ENCODE measurements at places on chromosomes 6 and 20.

GRCh38 chr20:24981790-24982189 is 10.8 kb downstream of the APMAP start:
- no peak for DNase-seq

DNA sequence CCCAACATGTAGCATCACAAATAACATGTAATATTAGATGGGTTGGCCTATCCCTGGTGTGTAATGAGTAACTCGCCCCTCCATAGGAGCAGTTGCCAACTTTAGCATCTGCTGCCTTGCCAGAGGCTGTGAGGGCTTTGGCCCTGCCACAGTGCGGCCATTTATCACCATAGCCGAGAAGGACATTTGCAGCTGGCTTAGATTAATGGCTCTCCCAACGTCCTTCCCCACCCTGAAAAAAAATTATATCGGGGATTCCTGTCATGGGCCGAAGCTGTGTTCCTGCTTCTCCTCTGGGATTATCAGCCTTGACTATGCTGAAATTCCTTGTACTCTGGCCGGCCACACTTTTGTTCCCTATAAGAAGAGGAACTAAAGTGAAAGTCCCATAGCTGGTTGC is 7.6 kb upstream of the ADIG start:
- DNase-seq, result no peak

- DNase-seq, result no peak
These were observed 82.3 kb upstream of the PHACTR2 start for GRCh38 chr6:143595251-143596036.

DNA sequence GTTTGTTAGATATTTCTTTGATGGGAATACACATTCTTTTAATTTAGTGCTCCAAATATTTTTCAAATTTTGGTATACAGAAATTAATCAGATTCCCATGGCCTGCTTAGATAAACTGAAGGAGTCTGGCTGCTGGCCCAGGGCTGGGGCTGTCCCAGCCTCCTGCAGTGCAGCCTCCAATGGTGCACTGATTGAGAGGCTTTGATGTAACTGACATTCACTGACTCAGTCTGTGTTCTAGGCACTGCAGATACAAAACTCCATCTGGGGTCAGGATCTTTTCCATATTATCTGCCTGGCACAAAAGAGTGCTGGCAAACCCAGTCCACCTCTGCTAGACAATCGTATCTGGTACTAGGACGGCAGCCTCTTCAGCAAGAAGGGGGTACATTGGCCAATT is 64.8 kb downstream of the GRIK2 start:
- no peak for DNase-seq

DNA sequence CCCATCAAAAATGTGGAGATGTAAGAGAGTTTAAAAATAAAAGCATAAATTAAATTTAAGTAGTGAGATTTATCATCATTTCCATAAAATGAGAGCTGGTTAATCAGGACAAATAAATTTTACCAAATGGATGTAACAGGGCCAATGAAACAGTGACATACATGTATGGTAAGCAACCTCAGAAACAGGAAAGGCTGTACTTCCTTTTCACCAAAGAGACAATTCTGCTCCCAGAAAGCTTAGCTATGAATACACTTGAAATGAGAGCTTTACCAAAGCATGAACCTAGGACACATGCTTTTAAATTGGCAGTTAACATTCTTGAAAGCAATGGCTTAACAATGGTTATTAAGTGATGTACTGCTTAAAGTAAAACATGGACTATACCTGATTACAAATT is 12.1 kb upstream of the UBE2J1 start:
- DNase-seq, result no peak

GRCh38 chr6:87968435-87969278 is 79.0 kb upstream of the SPACA1 start:
- no peak for DNase-seq

GRCh38 chr6:148021699-148022098 is 320.9 kb upstream of the SASH1 start:
- DNase-seq, result no peak

DNA sequence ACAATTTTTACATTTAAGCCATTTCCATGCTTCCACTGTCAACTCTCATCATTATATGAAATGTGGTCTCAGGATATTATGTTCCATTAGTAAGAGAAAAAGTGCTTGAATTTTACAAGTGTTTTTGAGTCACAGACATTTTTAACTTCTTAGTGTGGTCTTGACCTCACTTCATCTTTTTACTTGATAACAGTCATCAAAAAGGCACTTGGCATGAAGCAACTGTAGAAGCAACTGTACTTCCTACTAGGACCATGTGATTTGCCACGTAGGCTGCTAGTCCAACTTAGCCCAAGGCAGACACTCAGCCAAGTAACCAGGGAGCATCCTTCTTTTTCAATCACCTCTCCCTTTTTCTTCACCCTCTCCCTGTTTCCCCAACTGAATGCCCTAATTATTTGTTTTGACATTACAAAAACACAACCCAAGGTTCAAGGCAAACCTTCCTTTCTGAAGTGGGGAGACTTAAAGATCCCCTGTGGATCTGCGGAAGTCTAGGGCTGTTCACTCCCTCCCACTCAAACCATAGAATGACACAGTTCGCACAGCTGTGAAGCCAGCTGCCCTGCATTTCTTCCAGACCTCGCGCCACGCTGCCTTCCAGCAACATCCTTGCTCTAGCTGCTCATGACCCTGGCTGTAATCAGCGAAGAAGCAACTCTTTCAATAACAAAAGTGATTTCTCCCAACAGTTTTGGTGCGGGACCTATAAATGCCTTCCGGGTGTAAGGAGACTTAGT is 45.0 kb downstream of the PHACTR1 start:
- no peak for DNase-seq

- peak; percentile 12 for DNase-seq
These were observed 28.3 kb downstream of the FYN start for GRCh38 chr6:111844921-111845320.

DNA sequence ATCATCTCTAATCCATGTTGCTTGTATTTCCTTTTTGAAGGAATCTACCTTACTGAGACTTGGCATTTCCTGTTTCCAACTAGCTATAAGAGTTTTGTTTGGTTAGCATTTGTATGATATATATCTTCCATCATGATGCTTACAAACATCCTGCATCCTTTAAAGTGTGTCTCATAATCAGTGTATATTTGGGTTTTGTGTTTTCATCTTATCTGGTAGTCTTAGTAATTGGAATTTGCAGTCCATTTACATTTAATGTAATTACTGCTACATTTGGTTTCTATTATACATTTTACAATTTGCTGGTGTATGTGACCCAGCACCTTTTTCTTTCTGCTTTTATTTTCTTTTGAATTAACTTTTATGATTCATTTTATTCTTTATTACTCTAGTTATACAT is 12.6 kb downstream of the CENPW start:
- DNase-seq, result no peak

- no peak for DNase-seq
These were observed 218.2 kb downstream of the BMP7 start for GRCh38 chr20:57048027-57048869.

GRCh38 chr6:7108196-7108963 is 619 bp downstream of the RREB1 start:
- no peak for DNase-seq

DNA sequence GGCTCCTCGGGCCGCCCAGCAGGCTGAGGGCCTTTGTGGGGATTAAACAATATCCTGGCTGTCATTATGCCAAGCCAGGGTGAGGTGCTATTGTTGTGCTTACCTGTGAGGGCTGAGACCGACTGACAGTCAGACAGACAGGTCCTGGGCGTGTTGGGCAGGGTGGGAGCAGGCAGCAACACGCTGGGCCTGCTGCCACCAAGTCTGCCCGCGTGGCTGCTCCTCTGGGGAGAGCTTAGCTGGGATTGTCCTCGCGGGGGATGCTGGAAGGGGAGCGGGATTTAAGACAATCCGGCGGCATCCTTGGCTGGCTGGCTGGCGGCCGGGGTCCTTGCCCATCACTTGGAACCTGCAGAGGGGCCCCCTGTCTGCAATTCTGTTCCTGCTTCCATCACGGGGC is 20.0 kb downstream of the ITPR3 start:
- no peak for DNase-seq

GRCh38 chr6:35352735-35353134 is 10.4 kb downstream of the PPARD start:
- no peak for DNase-seq

DNA sequence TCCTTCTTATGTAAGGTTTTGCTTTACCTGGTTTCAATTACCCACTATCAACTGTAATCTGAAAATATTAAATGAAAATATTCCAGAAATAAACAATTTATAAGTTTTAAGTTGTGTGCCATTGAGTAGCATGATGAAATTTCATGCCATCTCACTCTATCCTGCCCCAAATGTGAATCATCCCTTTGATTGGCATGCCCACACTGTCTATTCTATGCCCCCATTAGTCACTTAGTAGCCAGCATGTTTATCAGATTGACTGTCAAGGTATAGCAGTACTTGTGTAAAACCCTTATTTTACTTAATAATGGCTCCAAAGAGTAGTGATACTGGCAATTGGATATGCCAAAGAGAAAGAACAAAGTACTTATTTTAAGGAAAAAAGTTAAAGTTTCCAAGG is 403.8 kb downstream of the ADGRB3 start:
- DNase-seq, result no peak

DNA sequence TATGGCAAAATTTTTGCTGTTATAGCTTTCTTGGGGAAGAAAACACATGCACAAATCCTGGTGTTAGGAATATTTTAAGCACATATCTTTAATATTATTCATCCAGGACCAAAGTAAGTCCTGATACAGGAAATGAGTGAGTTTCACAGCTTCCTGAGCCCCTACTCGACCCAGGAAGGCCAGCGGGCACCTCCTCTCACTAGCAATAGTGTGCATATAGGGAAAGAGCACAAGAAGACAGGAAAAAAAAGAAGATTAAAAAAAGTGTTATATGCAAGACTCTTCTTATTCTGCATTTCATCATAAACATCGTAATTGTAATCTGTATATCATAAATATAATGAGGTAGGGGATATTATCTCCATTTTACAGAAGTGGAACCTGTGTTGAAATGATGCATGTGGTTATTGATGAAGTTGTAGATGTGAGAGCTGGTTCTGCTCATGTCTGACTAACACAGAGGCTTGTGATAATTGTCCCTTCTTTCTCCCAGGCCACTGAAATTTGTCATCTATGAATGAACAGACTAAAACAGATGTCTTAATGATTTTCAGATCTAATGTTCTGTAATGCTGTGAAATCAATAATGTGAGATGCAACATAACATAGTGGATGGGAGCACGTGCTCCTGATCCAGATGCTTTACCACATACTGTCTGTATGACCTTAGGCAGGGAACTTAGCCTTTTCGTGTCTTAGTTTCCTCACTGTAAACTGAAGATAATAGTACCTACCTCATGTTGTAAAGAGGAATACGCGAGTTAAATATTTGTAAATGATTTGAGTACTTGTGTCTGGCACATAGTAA is 101.2 kb downstream of the MYO6 start:
- DNase-seq, result no peak

DNA sequence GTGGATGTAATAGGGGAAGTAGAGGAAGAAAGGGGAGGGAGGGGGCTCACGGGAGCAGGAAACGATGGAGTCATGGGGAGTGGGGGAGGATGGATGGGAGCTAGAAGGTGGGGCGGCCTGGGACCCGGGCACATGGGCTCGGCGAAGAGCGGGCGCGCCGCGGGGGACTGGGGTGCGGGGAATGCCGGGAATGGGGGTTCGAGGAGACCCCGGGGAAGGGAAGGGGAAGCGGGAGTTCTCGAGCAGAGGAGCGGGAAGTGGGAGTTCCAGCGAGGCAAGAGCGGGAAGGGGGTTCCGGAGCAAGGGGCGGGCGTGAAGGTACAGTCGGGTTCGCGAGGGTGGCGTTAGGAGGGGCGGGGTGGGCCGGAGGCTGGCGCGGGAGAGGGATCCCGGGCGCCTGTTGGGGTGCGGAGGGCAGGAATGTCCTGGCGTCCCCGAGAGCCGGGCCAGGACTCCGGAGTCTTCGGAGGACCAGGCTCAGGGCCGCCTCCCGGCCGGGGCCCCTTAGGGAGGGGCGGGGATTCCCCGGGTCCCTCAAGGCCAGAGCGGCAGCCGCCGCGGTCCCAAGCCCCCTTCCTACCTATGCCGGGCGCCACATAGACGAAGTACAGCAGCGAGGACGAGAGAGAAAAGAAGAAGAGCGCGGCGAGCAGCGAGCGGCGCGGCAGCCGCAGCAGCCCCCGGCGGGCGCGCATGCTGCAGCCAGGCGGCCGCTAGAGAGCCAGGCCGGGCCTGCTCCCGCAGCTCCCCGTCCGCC is 504 bp downstream of the B4GALT5 start:
- no peak for DNase-seq

DNA sequence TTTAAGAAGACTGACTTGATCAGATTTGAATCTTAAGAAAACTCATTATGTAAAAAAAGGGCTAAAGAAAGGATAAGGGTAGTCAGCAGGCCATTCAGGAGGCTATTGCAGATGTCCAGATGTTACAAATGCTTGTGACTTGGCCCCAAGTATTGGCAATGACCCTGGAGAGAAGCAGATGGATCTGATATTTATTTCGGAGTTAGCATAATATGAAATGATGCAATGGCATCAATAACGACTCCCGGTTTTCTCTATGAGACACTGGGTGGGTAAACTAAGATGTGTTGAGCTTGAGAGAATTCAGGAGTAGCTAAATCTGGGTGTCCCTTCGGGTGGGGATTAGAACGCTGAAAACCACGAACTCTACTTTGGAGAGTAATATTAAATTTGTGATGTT is 149.7 kb downstream of the LAMA2 start:
- no peak for DNase-seq

GRCh38 chr6:169420912-169421543 is 167.4 kb upstream of the THBS2 start:
- no peak for DNase-seq

Measured in C1 segment of cervical spinal cord (tissue), 14 donors.